PC-9 (cell line): ENCODE measurements at places on chromosomes 4 and X. TPM values are rescaled to one million over a fixed set of nuclear protein-coding genes. Genes with fewer than 3 reads are reported as not detected.

DNA sequence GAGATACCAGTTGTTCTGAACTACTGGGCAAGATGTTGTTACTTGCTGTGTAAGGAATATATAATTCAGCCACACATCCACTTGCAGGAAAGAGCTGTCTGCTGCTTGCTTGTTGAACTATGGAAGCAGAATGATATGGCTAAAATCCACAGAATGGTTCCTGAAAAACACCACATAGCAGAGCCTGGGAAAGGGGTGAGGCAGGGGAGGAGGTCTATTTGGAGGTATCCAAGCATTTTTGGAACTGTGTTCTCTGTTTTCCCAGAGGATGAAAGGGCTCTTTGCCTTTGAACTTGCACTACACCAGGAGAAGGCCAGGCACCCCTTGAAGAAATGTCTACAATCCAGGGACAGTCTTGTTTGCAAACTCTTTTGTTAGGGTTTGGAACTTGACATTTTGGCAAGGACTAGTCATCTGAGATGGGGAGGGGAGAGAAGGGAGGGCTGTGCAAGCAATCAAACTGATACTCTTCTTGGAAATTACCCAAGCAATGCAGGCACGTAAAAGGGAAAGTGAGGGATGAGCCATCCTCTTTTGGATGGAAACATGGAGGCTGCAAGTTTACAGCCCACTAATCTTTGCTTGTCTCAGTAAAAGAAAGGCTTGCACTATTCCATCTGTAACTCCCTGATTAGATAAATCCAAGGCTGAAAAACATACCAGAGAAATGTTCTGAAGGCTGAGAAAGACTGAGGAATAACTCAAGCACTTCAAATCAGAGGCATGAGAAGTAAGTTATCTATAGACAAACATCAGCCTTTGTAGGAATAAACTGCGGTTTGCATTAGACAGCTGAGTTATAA lies 141.0 kb downstream of the TSPAN5 start:
- no peaks in the 10 kb centered on the region for H3K36me3 ChIP-seq
- no peak overlapping the region for H3K27ac ChIP-seq
- no peak overlapping the region for H3K4me3 ChIP-seq
- DNase-seq, result no peak
- H3K4me1 ChIP-seq, result peaks cover 14% of the 10 kb centered on the region
- no peaks in the 10 kb centered on the region for H3K27me3 ChIP-seq

The ANOS1 gene
- 0.22 and 0.90 TPM in 2 replicates for total RNA-seq

DNA sequence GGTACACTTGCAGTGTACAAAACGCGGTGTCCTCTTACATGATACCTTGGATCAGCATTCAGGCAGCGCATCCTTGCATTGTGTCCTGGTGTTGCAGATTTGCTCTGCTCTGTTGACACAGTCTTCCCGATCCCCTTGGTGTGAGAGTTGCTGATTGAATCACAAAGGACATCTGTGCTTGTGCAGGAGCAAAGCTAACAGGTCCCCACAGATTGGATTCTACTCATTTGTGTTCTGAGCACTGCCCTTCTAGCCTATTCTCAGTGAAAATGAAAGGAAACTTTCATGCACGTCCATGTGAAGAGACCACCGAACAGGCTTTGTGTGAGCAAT lies 171.4 kb downstream of the FRMPD4 start:
- H3K4me3 ChIP-seq, result no peak overlapping the region
- DNase-seq, result no peak
- H3K36me3 ChIP-seq, result no peaks in the 10 kb centered on the region
- H3K27ac ChIP-seq, result no peak overlapping the region
- no peaks in the 10 kb centered on the region for H3K4me1 ChIP-seq

The SLC38A5 gene
- 0.46 and 1.5 TPM in 2 replicates for total RNA-seq

The WDR44 gene
- 24.4 and 30.9 TPM in 2 replicates for total RNA-seq
